ENCODE measurements at places on chromosomes 13 and 19. TPM values are rescaled to one million over a fixed set of nuclear protein-coding genes. Genes with fewer than 3 reads are reported as not detected.

DNA sequence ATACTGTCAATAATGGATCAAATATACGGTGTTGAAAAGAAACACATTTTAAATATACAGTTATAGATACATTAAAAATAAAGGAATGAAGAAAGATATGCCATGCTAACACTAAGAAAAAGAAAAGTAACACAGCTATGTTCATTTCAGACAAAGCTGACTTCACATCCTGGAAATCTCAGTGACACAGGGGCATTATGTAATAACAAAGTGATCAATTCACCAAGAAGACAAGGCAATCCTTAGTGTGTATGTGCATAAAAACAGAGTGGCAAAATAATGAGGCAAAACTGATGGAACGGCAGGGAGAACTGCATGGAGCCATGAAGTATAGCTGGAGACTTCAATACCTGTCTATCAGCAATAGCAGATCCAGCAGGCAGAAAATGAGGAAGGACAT, 13.1 kb downstream of the ZNF14 start:
- no peak overlapping the region for H3K4me3 ChIP-seq
- DNase-seq = no peak
- no peak overlapping the region for H3K27ac ChIP-seq
- H3K36me3 ChIP-seq = peaks cover 80% of the 10 kb centered on the region
- H3K27me3 ChIP-seq = no peaks in the 10 kb centered on the region

Gene ATCAY
- total RNA-seq = not detected

Gene ZNF222
- total RNA-seq = 0.99 TPM

Gene IFNL1
- not detected for total RNA-seq
